ENCODE measurements at places on chromosomes 5 and 9. TPM values are rescaled to one million over a fixed set of nuclear protein-coding genes. Genes with fewer than 3 reads are reported as not detected.

GRCh38 chr5:172414531-172415361, 39.6 kb downstream of the SH3PXD2B start:
- H3K27me3 ChIP-seq = no peaks in the 10 kb centered on the region
- H3K27ac ChIP-seq = no peak overlapping the region
- no peak overlapping the region for H3K4me3 ChIP-seq
- no peak for DNase-seq

GRCh38 chr5:11385251-11385900, 518.9 kb downstream of the CTNND2 start:
- peaks cover 11% of the 10 kb centered on the region for H3K27me3 ChIP-seq
- H3K4me3 ChIP-seq = peak overlapping the region; percentile 54
- H3K27ac ChIP-seq = no peak overlapping the region
- peak; percentile 11 for DNase-seq
- H3K4me1 ChIP-seq = peaks cover 4% of the 10 kb centered on the region

DOCK2 gene
- total RNA-seq = 0.66 TPM

CCNJL gene
- 12.5 TPM for total RNA-seq

- H3K4me3 ChIP-seq = no peak overlapping the region
- H3K27ac ChIP-seq = no peak overlapping the region
- no peaks in the 10 kb centered on the region for H3K4me1 ChIP-seq
Measured at GRCh38 chr5:145680169-145680568, 155.0 kb downstream of the PRELID2 start.

- no peak overlapping the region for H3K27ac ChIP-seq
- H3K36me3 ChIP-seq = peaks cover 25% of the 10 kb centered on the region
- no peak for DNase-seq
- H3K4me1 ChIP-seq = peaks cover 15% of the 10 kb centered on the region
- no peaks in the 10 kb centered on the region for H3K27me3 ChIP-seq
- H3K4me3 ChIP-seq = no peak overlapping the region
Measured at GRCh38 chr9:33048054-33048465, 23.0 kb downstream of the DNAJA1 start.

C9orf153 gene
- total RNA-seq = not detected

CREB3 gene
- total RNA-seq = 84.1 TPM

- no peak overlapping the region for H3K4me3 ChIP-seq
- no peak overlapping the region for H3K27ac ChIP-seq
- no peaks in the 10 kb centered on the region for H3K4me1 ChIP-seq
- no peak for DNase-seq
- no peaks in the 10 kb centered on the region for H3K36me3 ChIP-seq
- no peaks in the 10 kb centered on the region for H3K27me3 ChIP-seq
Measured at GRCh38 chr5:63170486-63170885, 591.9 kb downstream of the LRRC70 start.

PALM2AKAP2 gene
- total RNA-seq = 61.3 TPM

GRCh38 chr5:119353686-119354366, 2.0 kb upstream of the TNFAIP8 start:
- no peak overlapping the region for H3K4me3 ChIP-seq
- H3K27me3 ChIP-seq = no peaks in the 10 kb centered on the region
- peaks cover 12% of the 10 kb centered on the region for H3K4me1 ChIP-seq
- no peak for DNase-seq
- no peaks in the 10 kb centered on the region for H3K36me3 ChIP-seq

DNA sequence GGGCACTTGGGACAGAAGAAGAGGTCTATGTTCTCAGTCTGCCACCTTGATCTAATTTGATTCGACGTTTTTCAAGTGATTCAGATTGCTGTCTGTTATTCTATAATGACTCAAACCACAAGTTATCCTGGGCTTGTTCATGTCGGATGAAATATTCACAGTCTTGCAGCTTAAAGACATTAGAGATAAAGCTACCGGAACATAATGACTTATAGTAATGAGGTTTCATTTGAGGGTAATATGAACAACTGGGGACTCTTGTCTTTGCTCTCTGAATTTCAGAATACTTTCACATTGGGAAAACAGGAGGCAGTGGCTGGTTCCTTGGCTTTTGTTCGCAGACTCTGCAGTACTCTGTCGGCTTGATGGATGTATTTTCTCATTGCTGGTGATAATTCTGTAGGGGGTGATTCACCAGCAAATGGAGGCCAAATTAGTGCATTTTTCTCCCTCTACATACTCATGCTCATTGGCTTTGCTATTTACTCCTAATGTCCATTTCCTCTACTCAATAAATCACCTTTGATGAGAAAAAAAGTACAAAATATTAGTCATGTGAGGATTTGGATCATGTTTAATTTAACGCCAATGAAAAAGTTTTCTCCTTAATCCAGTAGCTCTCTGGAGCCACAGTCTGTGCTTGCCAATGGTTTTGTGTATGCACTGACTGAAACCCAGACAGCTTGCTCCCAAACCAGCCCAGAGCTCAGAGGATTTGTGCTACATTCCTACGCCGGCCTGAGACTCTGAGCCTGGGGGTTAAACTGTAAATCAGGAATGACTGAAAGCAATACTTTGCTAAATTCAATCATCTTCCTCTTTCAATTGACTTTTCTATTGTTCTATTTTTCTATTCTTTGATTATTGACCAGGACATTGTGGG, 154.7 kb upstream of the ANKH start:
- peaks cover 21% of the 10 kb centered on the region for H3K4me1 ChIP-seq
- peak; percentile 91 for DNase-seq
- H3K36me3 ChIP-seq = no peaks in the 10 kb centered on the region
- no peaks in the 10 kb centered on the region for H3K27me3 ChIP-seq

DNA sequence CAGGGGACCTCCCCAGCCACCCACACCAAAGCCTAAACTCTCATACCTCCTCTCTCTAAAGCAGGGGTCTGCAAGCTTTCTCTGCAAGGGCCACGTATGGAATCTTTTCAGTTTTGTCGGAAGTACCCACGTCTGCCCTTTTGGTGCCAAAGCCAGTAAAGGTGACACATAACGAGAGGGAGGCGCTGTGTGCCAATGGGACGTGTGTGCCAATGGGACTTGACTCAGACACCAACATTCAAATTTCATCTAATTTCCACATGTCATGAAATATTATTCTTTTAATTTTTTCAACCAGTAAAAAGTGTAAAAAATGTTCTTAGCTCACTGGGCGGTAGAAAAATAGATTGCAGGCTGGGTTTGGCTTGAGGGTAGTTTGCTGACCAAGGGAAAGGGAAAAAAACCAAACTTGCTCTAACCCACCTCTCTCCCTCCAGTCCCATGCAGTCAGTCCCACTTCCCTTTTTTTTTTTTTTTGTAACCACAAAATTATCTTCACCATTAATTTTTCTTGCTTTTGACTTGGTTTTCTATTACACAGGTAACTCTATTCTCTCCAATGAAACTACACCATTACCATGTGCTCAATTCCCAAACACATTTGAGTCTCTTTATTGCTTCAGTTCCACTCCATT, 25.5 kb downstream of the OR2V1 start:
- H3K4me3 ChIP-seq = no peak overlapping the region
- no peaks in the 10 kb centered on the region for H3K36me3 ChIP-seq
- DNase-seq = no peak
- no peak overlapping the region for H3K27ac ChIP-seq
- H3K4me1 ChIP-seq = no peaks in the 10 kb centered on the region

IFNA17 gene
- total RNA-seq = not detected

Data from astrocyte (in vitro differentiated cells and primary cell).